NCI-H1048 (cell line): ENCODE measurements at places on chromosomes 11 and 22.

- no peak for DNase-seq
Measured at GRCh38 chr11:60860943-60861342, 5.2 kb upstream of the PTGDR2 start.

DNA sequence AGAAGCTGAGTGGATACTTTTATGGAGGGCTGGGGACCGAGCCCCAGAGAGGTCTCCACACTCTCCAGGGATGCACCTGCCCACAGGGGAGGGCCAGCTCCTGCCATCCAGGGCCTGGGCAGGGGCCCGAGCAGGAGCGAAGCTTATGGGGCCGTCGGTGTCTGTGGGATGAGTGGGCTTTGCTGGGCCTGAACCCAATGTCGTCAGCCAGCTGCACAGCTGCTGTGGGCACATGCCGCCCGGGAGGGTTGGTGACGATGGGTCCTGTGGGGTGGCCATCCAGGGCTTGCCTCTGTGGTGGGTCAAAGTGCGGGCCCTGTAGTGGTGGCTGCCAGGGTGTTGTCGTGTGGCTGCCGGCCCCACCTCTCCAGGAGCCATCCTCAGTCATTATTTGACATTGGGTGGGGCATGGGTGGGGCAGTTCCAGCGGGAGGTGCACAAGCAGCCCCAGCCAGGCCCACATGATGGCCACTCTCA, 447.1 kb downstream of the TBC1D22A start:
- no peak for DNase-seq

- DNase-seq, result no peak
Measured at GRCh38 chr11:44469412-44469811, 96.1 kb upstream of the CD82 start.

DNA sequence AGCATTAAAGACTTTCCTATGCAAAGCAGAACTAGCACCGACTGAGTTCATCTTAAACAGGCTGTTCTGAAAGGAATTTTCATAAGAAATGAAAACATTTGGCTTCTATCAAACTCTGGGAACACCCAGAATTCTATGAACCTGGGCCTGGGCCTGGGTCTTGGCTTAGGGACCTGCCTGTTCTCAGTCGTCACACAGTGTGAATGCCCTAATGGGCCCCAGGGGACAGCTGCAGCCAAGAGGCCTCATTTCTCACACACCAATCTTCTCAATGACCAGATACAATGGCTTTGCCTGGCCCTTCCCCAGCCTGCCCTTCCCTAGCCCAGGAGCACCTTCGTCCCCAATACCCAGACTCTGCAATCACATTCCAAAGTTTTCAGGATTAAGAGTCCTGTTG, 234.9 kb upstream of the ARHGAP20 start:
- DNase-seq, result no peak

DNA sequence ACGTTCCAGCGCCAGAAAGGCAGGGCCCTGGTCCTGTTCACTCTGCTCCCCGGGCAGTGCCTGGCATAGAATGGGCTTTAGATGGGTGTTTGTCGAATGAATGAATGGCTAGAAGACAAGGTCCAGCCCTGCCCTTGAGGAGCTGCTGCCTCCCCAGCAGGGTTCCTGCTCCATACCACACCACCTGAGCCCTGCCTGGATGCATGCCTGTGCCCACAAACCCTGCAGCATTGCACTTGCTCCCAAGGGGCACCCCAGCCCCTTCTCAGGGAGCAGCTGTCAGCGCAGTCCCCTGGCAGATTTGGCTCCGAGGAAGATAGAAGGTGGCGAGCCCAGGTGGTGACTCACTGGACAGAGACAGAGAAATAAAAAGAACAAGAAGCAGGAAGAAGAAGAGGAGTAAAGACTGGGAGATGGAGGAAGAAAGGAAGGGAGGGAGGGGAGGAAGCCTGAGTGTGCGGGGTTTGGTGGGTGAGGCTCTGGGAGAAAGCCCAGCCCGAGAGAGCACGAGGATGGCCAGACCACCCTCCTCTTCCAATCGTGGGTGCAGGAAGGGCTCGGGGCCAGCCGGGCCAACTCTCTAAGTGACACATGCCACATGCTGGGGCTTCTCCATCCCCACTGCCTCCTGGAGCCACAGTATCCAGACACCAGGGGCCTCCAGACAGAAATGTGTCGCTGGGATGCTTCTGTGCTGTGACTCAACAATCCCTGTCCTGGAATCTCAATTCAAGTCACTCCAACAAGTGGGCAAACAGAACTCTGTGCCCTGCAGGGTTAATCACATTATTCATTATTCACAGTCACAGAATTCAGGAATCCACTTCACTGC, 1474.3 kb downstream of the BRD1 start:
- DNase-seq, result no peak

- DNase-seq, result no peak
Measured at GRCh38 chr22:21761994-21762680, 26.5 kb upstream of the YPEL1 start.

- no peak for DNase-seq
Measured at GRCh38 chr11:65709661-65710060, 2.4 kb upstream of the KAT5 start.

GRCh38 chr11:87851234-87851633, 324.0 kb downstream of the RAB38 start:
- DNase-seq, result no peak

GRCh38 chr22:19818324-19819207, 36.1 kb downstream of the GNB1L start:
- DNase-seq, result no peak

DNA sequence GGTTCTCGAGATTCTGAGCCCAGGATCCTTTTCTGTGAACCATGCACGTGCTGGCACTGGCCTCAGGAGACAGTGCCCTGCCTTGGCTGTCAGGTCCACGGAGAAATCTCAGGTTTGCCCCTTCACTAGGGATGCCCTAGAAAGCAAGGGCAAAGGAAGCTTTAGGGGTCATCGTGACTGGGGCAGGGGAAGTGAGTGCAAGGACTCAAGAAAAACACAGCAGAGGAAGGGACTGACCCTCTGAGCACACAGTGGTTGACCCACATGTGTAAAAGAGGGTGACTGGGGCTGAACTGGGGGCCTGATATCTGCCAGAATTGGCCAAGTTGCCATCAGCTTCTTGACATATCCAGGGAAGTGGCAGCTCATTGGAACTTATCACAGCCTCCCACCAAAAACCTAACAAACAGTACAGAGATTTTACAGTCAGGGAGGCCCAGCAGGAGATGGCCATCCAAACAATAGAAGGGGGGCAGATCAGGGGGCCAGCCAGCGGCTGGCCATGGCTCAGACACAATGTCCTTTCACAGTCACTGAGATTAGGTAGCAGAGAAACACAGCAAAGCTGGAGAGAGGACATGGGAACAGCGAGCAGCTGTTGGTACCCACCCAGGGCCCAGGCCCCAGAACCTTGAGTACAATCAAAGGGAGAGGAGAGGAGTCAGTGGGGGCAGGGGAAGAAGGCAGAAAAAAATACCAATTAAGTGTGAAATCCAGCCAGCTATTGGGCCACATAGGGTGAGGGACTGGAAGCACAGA, 4.4 kb downstream of the TMEM121B start:
- DNase-seq, result no peak

DNA sequence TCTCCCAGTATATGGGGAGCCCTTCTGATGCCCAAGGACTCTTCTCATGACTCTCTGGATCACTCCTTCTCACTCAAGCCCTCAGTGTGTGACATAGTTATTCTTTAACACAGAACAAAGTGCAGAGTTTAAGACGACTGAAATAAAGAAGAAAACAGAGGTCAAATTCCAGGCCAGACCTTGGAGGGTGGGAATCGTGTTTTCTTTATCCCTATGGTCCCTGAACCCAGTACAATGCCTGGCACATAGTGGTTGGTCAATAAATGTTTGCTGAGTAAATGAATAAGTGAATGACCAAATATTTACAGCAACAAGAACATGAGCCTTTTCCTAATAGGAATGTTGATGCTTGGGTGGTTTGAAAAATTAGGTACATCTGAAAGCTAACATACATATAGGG, 28.8 kb downstream of the VSTM5 start:
- no peak for DNase-seq

DNA sequence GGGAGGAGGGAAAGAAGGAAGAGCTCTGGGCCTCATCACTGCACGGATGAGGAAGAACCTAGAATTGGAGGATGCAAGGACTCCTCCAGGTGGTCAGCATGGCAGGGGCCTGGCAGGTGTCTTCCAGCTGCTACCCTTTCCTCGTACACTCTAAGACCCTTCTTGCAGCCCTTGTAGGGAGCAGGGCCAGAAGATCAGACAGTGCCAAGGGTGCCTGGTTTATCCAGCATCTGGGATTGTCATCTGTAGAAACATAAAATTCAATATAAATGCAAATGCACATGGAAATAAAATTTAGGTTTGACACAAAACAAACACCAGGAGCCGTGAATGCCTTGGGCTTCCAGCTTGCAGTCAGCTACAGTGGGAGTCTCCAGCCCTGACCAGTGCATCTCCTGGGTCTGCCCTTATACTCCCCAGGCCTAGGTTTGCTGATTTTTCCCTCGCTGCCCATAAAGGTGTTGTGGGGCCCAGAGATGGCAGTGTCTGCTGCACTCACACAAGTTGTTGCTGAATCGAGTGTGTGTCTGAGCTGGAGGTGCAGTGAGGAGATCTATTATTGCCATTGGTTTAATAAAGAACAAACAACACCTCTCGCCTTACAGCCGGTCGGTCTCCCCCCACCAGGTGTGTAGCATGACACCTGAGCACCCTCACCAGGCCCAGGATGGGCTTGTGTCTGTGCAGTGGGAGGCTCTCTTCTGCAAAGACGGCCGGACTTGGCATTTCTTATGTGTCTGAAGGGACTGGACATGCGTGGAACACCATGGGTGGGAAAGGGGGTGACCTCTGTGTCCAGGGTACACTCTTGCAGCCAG, 87.1 kb downstream of the BCR start:
- DNase-seq, result no peak

DNA sequence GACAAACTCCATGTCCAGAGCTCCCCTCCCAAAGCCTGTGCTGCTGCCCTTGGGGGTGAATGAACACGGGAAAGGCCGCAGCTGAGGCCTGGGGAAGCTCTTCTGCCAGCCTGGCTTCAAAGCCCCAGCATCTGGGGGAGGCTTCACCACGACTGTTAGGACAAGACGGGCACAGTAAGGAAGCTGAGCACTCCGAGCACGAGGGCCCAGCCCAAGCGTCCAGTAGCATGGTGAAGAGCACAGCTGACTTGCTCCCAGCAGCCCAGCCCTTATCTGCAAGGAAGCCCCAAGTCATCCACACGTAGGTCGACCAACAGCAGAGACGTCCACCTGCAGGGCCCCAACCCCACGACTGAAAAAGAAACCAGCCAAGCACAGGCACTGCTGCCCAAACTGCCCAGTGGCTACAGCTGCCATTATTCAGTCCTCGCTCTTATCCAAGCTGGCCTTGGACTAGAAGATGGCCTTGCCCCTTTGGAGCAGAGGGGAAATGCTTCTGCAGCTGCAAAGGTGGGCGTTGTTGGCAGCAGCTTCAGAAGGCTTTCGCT, 62.5 kb downstream of the SHANK2 start:
- no peak for DNase-seq

- DNase-seq, result no peak
Measured at GRCh38 chr11:2713094-2713493, 13.3 kb upstream of the KCNQ1OT1 start.

- DNase-seq, result no peak
Measured at GRCh38 chr11:38159038-38159437, 1561.0 kb upstream of the RAG2 start.

GRCh38 chr11:71388637-71389235, 59.5 kb downstream of the DHCR7 start:
- no peak for DNase-seq

GRCh38 chr22:31752096-31752847, 1.5 kb upstream of the DEPDC5 start:
- no peak for DNase-seq

GRCh38 chr22:29319072-29319471, 3.6 kb upstream of the RASL10A start:
- no peak for DNase-seq

GRCh38 chr11:111624608-111625007, 22.4 kb downstream of the SIK2 start:
- no peak for DNase-seq

- DNase-seq, result no peak
Measured at GRCh38 chr11:59756845-59757244, 1.7 kb downstream of the STX3 start.

GRCh38 chr11:44421090-44421675, 111.2 kb upstream of the ALX4 start:
- DNase-seq, result no peak
